ENCODE measurements at places on chromosomes 7 and 10.

DNA sequence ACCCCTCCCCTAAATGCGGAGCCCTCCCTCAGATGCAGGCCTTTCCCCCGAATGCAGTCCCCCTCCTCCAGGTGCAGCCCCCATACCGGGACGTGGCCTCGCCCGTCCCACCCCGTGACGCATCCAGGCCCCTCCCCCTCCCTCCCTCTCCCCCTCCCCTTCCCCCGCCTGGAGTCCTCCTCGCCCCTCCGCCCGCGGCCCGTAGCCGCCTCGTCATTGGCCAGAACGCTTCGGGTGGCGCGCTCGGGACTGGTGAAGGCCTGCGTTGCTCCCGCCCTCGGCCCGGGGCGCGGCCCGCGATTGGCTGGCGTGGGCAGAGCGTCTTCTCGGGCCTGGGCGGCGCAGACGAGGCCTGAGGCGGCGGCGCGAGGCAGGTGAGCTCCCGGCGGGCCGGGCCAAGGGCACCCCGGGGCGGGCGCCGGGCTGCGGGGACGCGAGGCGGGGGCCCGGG is 16.0 kb upstream of the SUN1 start:
- peak; percentile 98 for DNase-seq

GRCh38 chr10:123043409-123043925 is 34.7 kb downstream of the ACADSB start:
- peak; percentile 50 for DNase-seq

- DNase-seq: no peak
These were observed 17.9 kb upstream of the FFAR4 start for GRCh38 chr10:93548376-93549071.

- no peak for DNase-seq
These were observed 47.8 kb downstream of the IKZF1 start for GRCh38 chr7:50352282-50352681.
